Gastrocnemius medialis (tissue), 4 donors: ENCODE measurements at places on chromosomes 3 and 15.

- DNase-seq, result no peak
Observed at GRCh38 chr3:189184566-189184965, 12.8 kb downstream of the TPRG1 start.

DNA sequence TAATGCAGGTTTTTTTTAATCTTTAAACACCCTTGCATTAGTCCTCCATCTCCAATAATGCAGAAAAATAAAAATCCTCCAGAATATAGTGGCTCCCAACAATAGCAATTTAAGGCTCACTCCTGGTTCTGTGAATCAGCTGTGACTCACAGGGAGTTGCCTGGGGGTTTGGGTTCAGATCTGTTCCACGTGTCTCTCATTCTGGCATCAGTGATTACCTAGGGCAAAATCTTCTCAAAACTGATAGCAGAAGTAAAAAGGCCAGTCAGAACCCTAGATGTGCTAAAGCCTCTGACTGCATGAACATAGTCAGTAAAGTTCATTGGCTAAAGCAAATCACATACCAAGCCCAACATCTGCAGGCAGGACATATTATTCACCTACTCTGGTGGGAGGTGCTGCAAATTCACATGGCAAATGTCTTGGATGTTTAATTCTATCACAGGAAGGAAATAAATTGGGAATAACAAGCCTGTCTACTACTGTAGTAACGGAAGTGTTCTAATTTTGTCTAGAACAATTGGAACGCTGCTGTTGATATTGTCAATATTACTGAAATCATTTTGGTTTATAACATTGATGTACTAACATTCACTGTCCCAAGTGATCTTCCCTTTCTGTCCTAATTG is 364.1 kb upstream of the CNTN4 start:
- no peak for DNase-seq

DNA sequence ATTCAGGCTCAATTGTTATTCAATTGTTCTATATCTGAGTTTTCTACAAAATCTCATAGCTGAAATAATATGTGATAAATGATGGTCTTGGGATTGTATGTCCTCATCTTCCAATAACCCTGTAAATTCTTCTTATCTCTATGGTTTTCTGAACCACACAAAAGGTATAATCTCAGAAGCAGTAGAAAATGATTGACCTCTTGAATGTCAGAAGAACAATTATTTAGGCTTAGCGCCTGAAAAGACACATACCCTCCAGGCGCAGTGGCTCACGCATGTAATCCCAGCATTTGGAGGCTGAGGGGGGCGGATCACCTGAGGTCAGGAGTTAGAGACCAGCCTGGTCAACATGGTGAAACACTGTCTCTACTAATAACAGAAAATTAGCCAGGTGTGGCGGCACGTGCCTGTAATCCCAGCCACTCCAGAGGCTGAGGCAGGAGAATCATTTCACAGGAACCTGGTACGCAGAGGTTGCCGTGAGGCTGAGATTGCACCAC is 288.0 kb upstream of the TBC1D5 start:
- no peak for DNase-seq

- no peak for DNase-seq
Observed at GRCh38 chr3:106293161-106293560, 424.3 kb upstream of the CBLB start.

DNA sequence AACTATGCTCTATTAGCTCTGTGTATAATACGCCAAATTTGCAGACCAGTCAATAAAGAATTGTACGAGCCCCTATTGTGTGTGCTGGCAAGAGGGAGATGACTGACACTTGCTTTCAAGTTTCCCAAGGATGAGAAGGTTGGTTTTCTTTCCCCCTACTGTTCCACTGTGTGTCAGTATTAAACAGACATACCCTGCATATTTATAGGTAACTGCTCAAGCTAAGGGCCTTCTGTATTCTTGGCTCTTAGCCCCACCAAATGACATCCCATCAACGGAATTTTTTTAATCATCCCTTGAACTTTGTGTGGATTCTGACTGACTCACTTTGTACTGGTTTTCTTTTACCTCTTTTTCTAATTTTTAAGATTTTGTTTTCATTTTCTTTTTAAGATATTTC is 60.6 kb upstream of the GYG1 start:
- DNase-seq, result no peak

DNA sequence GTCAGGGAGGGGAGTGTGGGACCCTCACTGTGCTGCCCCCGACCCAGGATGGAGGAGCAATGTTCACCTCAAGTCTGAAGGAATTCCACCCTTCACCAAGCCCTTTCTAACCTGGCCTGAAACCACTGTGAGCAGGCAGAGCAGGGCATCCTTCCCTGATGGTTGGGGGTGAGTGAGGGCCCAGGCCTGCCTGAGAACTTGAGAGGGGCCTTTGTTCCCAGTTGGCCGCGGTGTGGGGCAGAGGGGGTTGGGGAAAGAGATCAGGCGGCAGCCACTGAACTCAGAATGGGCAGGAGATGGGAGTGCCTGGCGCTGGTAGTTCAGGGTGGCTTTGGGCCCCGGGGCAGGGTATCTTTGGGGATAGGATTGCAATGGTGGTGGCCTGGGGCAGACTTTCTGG is 103.5 kb upstream of the RPL32 start:
- no peak for DNase-seq

GRCh38 chr15:58548308-58549012 is 116.7 kb downstream of the LIPC start:
- no peak for DNase-seq

- no peak for DNase-seq
Observed at GRCh38 chr3:64382153-64382552, 156.9 kb upstream of the PRICKLE2 start.

DNA sequence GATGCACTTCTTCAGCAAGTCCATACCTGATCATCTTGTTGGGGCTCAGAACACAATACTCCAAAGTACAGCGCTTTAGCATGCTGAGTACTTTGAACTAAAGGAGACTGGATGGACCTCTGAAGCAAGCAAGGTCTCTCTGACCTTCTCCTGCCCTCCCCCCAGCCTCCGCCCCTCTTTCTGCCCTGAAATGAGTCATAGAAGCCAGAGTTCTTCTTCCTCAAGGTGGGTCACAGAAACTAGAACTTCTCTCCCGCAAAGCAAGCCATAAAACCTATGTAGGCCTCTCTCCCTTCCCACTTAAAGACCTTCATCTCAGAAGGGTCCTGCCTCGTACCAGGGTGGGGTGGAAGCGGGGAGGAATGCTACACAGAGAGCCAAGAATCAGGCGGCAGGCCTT is 230.5 kb upstream of the PROK2 start:
- no peak for DNase-seq

GRCh38 chr15:42082823-42083604 is 11.3 kb downstream of the PLA2G4D start:
- no peak for DNase-seq

GRCh38 chr3:71742621-71743020 is 11.0 kb upstream of the GPR27 start:
- no peak for DNase-seq

GRCh38 chr3:13069495-13069894 is 3.7 kb downstream of the IQSEC1 start:
- no peak for DNase-seq

GRCh38 chr3:190293621-190294020 is 28.6 kb downstream of the CLDN1 start:
- DNase-seq, result no peak

- DNase-seq, result no peak
Observed at GRCh38 chr15:84929795-84930603, 45.5 kb downstream of the SLC28A1 start.

- DNase-seq, result no peak
Observed at GRCh38 chr15:56786966-56787365, 53.7 kb upstream of the ZNF280D start.

DNA sequence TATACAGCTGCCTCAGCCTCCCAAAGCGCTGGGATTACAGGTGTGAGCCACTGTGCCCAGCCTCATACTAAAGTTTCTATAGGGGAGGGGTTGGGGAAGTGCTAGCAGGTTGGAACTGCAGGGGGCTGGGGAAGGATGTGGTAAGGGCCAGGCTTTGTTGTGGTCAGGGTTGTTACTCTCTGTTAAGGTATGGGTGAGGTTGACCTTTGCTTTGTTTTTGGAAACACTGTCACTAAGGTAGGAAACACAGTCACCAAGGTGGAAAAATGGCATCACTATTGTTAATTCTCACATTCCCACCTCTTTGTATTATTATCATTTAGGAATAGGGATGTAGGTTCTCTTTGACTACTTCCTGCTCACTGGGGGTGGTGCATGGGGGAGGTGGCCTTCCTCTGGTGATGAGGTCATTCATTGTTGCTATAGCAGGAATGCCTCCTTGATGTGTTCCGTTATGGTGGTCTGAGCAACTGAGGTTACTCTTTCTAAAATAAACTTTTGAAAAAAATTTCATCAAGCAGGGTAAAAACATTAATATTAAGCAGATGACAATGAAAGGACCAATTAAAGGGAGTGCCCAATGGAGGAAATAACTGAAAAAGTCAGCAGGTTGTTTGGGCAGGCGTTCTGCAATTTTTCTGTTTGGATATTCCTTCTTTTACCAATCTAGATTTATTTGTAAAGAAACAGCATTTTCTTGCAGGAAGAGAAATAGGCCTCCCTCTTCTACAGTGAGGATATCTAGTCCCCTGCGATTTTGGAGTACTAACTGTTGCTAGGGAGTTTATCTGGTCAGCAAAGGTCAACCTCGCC is 150.5 kb downstream of the WDR76 start:
- no peak for DNase-seq

GRCh38 chr3:182633186-182633585 is 160.1 kb upstream of the ATP11B start:
- DNase-seq, result no peak

DNA sequence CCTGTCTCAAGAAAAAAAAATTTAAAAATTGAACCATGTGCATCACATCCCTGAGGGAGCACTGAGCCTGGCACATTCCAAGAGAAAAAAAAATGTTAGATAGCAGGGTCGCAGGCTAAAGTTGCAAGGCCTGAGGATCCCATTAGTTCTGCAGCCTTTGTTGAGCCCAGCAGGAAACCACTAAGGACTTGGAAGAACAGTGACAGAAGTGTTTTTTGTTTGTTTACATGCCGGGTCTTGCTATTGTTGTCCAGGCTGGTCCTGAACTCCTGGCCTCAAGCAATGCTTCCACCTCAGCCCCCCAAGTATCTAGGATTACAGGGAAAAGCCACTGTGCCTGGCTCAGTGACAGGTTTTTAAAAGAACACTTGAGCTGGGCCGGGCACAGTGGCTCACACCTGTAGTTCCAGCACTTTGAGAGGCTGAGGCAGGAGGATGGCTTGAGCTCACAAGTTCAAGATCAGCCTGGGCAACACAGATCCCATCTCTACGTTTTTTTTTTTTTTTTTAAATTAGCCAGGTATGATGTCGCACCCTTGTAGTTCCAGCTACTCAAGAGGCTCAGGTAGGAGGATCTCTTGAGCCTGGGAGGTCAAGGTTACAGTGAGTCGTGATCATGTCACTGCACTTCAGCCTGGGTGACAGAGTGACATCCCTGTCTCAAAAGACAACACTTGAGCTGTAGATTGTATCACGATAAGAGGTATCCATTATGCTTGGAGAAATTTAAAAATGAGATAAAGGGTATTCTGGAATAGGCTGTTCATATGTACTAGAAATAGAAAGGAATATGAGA is 15.2 kb downstream of the CHAC1 start:
- no peak for DNase-seq

DNA sequence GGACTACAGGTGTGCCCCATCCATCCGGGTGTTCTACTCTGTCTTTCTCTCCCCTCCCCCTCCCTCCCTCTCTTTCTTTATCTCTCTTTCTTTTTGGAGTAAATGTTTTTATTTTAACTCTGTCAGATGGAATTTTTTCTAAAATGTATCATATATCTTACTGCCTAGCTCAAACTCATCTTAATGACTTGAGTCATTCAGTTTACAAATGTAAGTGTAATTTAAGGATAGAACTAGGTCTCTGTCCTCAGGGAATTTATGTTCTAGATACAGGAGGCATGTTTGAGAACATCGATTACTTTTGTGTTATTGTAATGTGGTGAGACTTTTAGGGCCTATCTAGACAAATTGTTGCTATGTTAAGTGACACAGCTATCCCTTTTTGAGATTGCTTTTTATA is 3.5 kb downstream of the TBC1D23 start:
- no peak for DNase-seq

GRCh38 chr3:55183201-55183600 is 255.3 kb upstream of the LRTM1 start:
- no peak for DNase-seq

DNA sequence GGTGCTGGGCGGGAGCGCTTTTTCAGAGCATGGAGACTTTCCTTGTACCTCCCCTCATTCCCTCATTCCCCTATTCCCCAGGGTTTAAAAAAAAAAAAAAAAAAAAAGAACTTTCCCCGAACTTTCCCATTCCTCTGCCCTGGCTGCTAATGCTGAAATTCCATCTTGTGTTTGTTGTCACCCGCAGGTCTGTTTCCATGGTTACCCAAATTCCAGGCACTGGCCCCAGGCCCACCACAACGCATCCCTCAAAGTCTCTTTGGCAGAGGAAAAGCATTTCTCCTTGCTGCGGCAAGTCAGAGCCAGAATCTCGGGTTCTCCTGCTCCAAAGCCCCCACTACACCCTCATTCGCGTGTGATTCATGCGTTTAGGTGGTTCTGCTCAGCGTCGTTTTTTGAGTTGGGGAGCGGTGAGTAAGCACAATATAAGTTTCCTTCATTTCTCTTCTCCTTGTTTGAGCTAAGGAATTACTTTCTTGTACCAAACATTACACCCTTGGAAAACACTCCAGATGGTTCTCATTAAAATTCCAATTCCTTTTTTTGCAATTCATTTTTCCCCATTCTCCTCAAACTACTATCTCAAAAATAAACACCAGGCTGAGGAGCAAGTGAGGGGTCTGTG is 21.6 kb downstream of the ANAPC13 start:
- peak; percentile 20 for DNase-seq

DNA sequence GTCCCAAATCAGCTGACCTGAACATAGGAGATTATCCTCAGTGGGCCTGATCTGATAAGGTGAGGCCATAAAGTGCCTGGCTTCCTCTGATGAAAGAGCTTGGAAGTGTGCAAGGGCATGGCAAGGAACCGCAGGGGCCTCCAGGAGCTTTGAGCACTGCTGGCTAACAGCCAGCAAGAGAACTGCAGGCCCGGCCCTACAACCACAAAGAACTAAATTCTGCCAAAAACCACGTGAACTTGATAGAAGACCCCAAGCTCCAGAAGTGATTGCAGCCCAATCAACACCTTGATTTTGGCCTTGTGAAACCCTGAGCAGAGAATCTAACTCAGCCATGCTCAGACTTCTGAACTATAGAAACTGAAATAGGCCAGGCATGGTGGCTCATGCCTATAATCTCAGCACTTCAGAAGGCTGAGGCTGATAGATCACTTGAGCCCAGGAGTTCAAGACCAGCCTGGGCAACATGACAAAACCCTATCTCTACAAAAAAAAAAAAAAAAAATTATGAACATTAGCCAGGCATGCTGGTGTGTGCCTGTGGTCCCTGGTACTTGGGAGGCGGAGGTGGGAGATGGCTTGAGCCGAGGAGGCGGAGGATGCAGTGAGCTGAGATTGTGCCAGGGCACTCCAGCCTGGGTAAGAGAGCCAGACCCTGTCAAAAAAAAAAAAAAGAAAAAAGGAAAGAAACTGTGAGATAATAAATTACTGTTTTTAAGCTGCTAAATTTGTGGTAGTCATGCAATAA is 7.7 kb upstream of the DIS3L start:
- DNase-seq, result no peak

GRCh38 chr15:67746022-67746421 is 79.3 kb upstream of the SKOR1 start:
- DNase-seq, result no peak
